ENCODE measurements at places on chromosomes 1 and 21. TPM values are rescaled to one million over a fixed set of nuclear protein-coding genes. Genes with fewer than 3 reads are reported as not detected.

The ACTN2 gene
- 0.98 TPM for total RNA-seq

The RPE65 gene
- total RNA-seq: not detected

GRCh38 chr1:2494323-2494693 is 18.2 kb downstream of the PLCH2 start:
- DNase-seq: no peak

DNA sequence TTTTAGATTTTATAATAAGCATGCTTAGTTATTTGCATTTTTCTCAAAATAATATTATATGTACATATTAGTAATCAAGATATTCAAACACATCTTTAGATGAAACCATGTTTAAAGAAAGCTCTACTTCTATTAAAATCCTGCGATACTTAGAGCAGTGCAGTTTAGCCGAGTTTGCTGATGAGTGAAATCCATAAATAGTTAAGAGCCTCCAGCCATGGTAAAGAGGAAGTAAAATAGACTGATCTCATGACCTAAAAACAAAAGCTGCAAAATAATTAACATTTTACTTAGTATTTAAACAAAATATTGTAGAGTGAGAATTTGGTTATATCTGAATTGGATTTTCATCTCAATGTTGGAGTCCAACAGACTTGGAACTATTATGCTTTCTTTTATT is 147.4 kb upstream of the NRIP1 start:
- DNase-seq: no peak

GRCh38 chr1:221246628-221247415 is 367.6 kb downstream of the HLX start:
- DNase-seq: no peak

The HIVEP3 gene
- 0.11 TPM for total RNA-seq

The FCRL4 gene
- not detected for total RNA-seq
